ENCODE measurements at places on chromosomes 4 and X. TPM values are rescaled to one million over a fixed set of nuclear protein-coding genes. Genes with fewer than 3 reads are reported as not detected.

FRMD7 gene
- not detected for total RNA-seq

TREX2 gene
- total RNA-seq: 3.5 TPM

MAGEA8 gene
- not detected for total RNA-seq

ENOX2 gene
- total RNA-seq: 28.0 TPM

SLC10A3 gene
- 17.8 TPM for total RNA-seq

CXCL3 gene
- not detected for total RNA-seq

SATL1 gene
- total RNA-seq: not detected

GUCY1B1 gene
- total RNA-seq: 17.5 TPM

MAGED2 gene
- 199 TPM for total RNA-seq

TIGD4 gene
- 1.9 TPM for total RNA-seq

All from tibial nerve (tissue), 4 donors.